ENCODE measurements at places on chromosomes 13 and 19.

DNA sequence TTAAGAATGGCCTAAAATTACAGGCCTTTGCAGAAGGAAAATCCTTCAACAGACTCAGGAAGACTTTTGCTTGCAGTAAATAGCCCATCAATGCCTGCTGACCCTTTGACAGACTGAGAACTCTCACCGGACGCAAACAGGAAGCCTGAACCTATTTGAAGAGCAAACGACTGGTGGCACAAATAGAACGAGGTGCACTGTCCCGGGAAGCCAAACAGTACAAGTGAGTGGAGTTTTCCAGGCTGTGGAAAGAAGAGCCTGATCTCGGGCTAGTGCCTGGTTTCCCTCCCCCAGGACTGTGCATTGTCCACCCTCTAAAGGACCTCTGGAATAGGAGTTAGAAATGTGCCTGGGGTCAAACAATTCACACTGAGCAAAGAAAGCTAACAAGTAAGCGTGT, 165.5 kb downstream of the FGF14 start:
- DNase-seq, result no peak

DNA sequence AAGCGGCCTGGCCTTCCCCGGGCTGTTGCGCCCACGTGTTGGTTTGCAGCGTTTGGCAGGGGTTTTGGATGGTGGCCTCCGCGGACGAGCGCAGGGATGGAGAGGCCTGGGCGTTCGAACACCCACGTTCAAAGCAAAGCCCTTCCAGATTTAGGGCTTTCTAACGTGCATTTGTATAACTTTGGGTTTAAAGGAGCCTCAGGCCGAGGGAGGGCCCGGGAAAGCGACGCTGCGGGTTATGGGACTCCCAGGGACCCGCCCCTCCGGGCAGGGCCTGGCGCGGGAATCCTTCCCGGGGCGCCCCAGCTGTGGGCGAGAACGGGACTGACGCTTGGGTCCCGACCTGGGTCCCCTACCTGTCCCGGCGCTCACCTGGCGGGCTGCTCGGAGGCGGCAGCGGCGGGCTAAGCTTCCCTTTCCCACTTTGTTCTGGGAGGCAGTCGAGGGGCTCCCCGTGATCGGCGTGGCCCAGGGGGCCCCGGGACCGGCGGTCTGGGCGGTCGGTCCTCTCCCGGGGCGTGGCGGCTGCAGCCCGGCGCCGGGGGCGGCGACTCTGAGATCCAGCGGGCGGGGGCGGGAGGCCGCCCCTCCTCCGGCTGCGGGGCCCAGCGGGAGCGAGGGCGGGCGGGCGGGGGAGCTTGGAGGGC, at the start of gene FBXO17:
Gene FBXO17, minus strand, starts transcription at position 529 of the 647 bp plus-strand sequence. CDS start 25,423 bp downstream, outside the sequence.
- DNase-seq, result no peak

GRCh38 chr13:103539721-103540381, 473.6 kb upstream of the SLC10A2 start:
- no peak for DNase-seq

DNA sequence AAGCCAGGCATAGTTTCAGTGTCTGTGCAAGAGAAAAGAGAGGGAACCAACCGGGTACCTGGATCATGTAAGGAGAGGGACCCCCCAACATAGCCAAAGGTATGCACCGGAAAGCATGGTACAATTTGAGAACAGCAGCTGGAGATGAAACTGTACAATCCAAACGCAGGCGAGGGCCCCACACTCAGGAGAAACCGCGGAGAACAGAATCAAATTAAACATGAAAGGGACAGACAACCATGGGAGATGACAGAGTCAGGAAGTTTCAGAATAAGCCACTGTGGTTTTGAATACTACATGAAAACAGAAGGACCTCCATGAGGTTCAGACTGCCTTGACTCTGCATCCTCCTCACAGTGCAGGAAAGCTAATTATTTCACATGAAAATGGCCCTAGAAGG, 62.9 kb upstream of the SPATA13 start:
- DNase-seq, result no peak

DNA sequence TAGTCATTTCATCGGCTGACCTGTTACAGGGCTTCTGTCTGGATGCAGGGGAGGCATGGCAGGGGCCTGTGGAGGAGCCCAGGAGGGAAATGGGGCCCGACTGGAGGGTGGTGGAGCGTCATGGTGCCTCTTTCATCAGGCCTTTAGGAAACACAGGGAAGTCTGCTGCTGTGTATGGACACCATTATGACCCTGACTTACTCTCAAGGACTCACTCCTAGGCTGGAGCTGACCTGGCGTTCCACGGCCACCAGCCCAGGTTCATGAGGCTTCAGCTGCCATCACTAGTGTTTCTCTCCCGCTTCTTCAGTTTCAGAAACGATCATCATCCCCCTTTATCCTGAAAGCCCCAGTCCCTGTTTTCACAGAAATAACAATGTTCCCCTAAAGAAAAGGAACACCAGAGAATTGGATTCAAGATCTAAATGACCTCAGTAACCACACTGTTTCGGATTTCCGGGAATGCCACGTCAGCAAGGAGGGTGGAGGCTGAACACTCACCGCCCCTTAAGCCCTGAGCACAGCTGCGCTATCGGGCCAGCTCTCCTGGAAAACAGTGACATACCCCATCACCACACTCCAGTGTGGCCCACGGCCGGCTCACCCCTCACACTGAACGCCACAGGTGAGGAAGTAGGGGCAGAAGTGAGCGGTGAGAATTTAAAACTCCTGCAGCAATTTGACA, 67.6 kb downstream of the SOX1 start:
- DNase-seq, result no peak

All from CD4-positive, alpha-beta T cell treated with Interleukin-4 for 1 hour (primary cell).